Keratinocyte (primary cell): ENCODE measurements at places on chromosomes 12 and 14. TPM values are rescaled to one million over a fixed set of nuclear protein-coding genes. Genes with fewer than 3 reads are reported as not detected.

The BMP4 gene
- 4.0 to 8.5 TPM (median 6.5 TPM) in 3 replicates for polyA plus RNA-seq

The CLEC1B gene
- not detected in 3 replicates for polyA plus RNA-seq

GRCh38 chr12:58850826-58851225 lies 69.5 kb downstream of the LRIG3 start:
- H3K4me3 ChIP-seq = no peak overlapping the region
- H3K27ac ChIP-seq = no peak overlapping the region
- H3K4me1 ChIP-seq = peaks cover 12% of the 10 kb centered on the region
- no peak for DNase-seq
- no peaks in the 10 kb centered on the region for H3K36me3 ChIP-seq

GRCh38 chr12:115232455-115233156 lies 548.6 kb upstream of the TBX3 start:
- no peaks in the 10 kb centered on the region for H3K27me3 ChIP-seq
- H3K4me3 ChIP-seq = no peak overlapping the region
- no peaks in the 10 kb centered on the region for H3K36me3 ChIP-seq
- peaks cover 1% of the 10 kb centered on the region for H3K4me1 ChIP-seq
- no peak for DNase-seq

- no peak overlapping the region for H3K4me3 ChIP-seq
- peaks cover 7% of the 10 kb centered on the region for H3K36me3 ChIP-seq
- H3K4me1 ChIP-seq = peaks cover 9% of the 10 kb centered on the region
- peak; percentile 96 for DNase-seq
Observed at GRCh38 chr12:6735448-6736191, 11.8 kb downstream of the COPS7A start.

- H3K4me1 ChIP-seq = peaks cover 10% of the 10 kb centered on the region
- no peak overlapping the region for H3K27ac ChIP-seq
- no peak for DNase-seq
- peaks cover 13% of the 10 kb centered on the region for H3K36me3 ChIP-seq
- no peak overlapping the region for H3K4me3 ChIP-seq
Observed at GRCh38 chr14:50740856-50741255, 72.8 kb upstream of the SAV1 start.
